ENCODE measurements at places on chromosomes 3 and 15. TPM values are rescaled to one million over a fixed set of nuclear protein-coding genes. Genes with fewer than 3 reads are reported as not detected.
A peak's percentile ranks its signal among the peaks of the same experiment; 100 is the strongest.

Gene LMCD1
- 192 TPM for total RNA-seq

Gene RBP2
- total RNA-seq, result not detected

DNA sequence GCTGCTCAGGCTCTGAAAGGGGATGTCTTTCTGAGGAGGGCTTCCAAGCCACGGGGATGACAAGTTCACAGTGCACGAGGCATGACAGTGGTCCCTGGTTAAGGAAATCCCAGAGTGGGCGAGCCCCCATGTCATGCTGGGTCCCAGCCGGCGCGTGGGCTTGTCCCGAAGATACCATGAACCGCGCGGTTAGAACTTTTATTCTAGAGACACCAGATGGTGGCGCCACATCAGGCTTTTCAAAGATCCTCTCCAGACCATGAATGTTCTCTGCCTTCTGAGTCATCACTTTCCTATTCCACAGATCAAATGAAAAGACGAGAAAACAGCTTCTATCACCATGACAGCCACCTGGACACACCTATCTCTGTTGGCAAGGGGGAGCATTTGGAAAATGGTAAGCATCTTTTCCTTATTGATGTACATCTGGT, 227.8 kb upstream of the LYSMD4 start:
- DNase-seq, result no peak
- no peaks in the 10 kb centered on the region for H3K27me3 ChIP-seq
- H3K27ac ChIP-seq, result no peak overlapping the region
- no peak overlapping the region for H3K4me3 ChIP-seq
- H3K4me1 ChIP-seq, result no peaks in the 10 kb centered on the region
- no peaks in the 10 kb centered on the region for H3K36me3 ChIP-seq

- no peaks in the 10 kb centered on the region for H3K36me3 ChIP-seq
- no peak overlapping the region for H3K4me3 ChIP-seq
- DNase-seq, result no peak
- no peaks in the 10 kb centered on the region for H3K27me3 ChIP-seq
- H3K27ac ChIP-seq, result no peak overlapping the region
These were observed 80.7 kb upstream of the GSK3B start for GRCh38 chr3:120174811-120175539.

GRCh38 chr15:100405179-100405578, 63.4 kb upstream of the ADAMTS17 start:
- H3K4me3 ChIP-seq, result no peak overlapping the region
- no peak for DNase-seq
- no peaks in the 10 kb centered on the region for H3K4me1 ChIP-seq

- no peaks in the 10 kb centered on the region for H3K36me3 ChIP-seq
- DNase-seq, result no peak
- no peaks in the 10 kb centered on the region for H3K4me1 ChIP-seq
- no peak overlapping the region for H3K4me3 ChIP-seq
These were observed 8.9 kb downstream of the NSUN3 start for GRCh38 chr3:94071713-94072284.

GRCh38 chr3:59812237-59813147, 762.7 kb upstream of the CFAP20DC start:
- H3K4me1 ChIP-seq, result peaks cover 3% of the 10 kb centered on the region
- H3K27me3 ChIP-seq, result no peaks in the 10 kb centered on the region
- no peak overlapping the region for H3K4me3 ChIP-seq
- H3K27ac ChIP-seq, result no peak overlapping the region
- no peaks in the 10 kb centered on the region for H3K36me3 ChIP-seq

DNA sequence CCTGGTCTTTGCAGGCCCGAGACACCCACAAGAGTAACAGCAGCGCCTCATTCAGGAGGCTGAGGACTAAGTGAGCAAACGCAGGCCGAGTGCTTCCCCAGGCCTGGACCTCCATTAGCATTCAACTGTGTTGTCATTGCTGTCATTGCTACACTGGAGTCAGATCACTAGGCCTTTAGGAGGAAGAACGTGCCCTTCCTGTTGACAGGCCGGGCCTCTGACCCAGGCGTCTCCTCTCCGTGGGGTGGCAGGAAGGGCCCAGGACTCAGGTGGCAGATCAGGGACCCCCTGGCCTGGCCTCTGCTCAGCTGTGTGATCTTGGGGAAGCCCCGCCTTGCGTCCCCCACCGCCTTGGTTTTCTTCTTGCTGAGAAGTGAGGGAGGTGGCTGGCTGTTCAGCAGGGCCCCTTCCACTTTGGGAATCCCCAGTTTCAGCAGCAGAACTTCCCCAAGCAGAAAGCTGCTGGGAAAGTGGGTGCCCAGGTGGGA, 19.1 kb downstream of the ZDHHC19 start:
- no peak overlapping the region for H3K27ac ChIP-seq
- peak; percentile 66 for DNase-seq
- no peaks in the 10 kb centered on the region for H3K36me3 ChIP-seq
- H3K4me1 ChIP-seq, result no peaks in the 10 kb centered on the region
- H3K27me3 ChIP-seq, result no peaks in the 10 kb centered on the region

DNA sequence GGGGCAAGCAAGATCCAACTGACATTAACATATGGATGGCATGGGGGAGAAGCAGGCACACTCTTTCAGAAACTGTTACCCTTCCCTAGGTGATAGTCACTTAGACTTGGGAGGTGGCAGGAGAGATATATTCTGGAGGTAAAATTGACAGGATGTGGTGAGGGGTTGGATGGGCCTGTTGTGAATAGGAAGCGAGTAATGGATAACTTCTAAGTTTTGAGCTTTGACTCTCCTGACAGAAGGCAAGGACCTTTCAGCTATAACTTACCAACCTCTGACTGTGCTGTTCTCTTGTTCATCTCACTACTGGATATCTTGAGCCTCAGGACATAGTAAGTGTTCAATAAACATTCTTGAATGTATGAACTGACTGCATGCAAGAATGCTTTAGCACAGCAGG, 1.9 kb upstream of the PDIA5 start:
- no peaks in the 10 kb centered on the region for H3K4me1 ChIP-seq
- H3K27me3 ChIP-seq, result no peaks in the 10 kb centered on the region
- no peak overlapping the region for H3K27ac ChIP-seq
- H3K36me3 ChIP-seq, result no peaks in the 10 kb centered on the region
- H3K4me3 ChIP-seq, result no peak overlapping the region

GRCh38 chr3:170232266-170232665, 10.0 kb downstream of the PRKCI start:
- no peak for DNase-seq
- no peak overlapping the region for H3K27ac ChIP-seq
- H3K4me1 ChIP-seq, result peaks cover 3% of the 10 kb centered on the region
- H3K36me3 ChIP-seq, result peaks cover 3% of the 10 kb centered on the region

All from aorta (tissue), 5 donors.